ENCODE measurements at places on chromosomes 4 and X.

- DNase-seq, result no peak
Measured at GRCh38 chr4:20683766-20684165, 16.5 kb upstream of the PACRGL start.

- DNase-seq, result no peak
Measured at GRCh38 chr4:185567381-185568376, 32.4 kb upstream of the PDLIM3 start.

- no peak for DNase-seq
Measured at GRCh38 chrX:39260965-39261364, 459.7 kb downstream of the MID1IP1 start.

DNA sequence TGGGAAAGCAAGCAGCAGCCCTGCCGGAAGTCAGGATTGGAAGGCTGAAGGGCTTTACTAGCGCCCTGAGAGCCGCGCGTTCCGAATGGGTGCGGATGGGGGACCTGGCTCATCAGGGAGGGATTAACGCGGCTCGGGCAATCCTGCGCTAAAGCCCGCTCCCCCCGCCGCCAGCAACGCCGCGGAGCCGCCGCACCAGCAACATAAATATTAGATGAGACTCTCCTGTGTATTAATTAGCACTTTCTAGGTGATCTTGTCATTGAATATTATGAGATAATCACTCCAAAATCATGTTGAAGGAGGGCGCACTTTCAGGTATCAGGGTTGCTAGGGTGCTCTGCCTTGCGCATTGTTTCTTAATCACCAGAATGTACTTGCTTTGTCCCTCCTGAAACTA lies 357.2 kb upstream of the FAM241A start:
- peak; percentile 83 for DNase-seq

DNA sequence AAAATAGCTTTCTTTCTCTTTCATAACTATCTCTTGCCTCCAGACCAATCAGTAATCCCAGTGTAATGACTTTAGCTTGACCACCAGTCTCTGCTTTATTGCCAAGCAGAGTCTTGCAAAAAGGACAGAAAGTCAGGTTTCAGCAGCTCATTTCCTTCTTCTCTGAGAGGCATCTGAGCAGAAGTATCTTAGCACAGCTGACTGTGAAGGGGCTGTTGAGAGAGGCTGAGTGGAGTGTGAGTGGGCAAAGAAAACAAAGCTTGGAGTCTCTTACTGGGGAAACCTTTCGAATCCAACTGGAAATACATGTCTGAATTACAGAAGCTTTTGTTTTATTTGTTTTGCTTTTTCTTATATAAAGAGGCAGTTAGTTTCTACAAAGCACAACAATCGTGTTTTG lies 170.3 kb upstream of the IGFBP7 start:
- DNase-seq, result no peak

- DNase-seq, result no peak
Measured at GRCh38 chrX:20521222-20521621, 254.5 kb upstream of the RPS6KA3 start.

DNA sequence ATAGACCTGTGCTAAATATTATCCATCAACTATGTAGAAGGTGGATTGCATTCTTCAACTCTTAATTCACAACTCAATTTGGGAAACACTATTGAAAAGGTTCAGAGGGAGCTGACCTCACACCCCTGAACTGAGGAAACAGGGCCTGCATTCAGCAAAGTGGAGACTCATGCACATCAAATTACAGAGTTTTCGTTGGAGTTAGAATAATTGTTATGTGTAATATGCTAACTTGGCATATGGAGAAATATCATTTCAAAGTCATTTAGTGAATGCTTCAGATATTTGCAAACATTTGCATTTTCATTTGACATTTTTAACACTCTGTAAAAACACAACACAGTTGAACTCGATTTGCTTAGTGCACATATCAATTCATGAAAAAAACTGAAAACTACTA lies 1102.8 kb upstream of the INTU start:
- no peak for DNase-seq

- no peak for DNase-seq
Measured at GRCh38 chrX:10288373-10288975, 131.7 kb downstream of the CLCN4 start.

- no peak for DNase-seq
Measured at GRCh38 chrX:96407501-96407900, 277.1 kb upstream of the DIAPH2 start.

- no peak for DNase-seq
Measured at GRCh38 chr4:80085081-80085480, 12.1 kb upstream of the ANTXR2 start.

DNA sequence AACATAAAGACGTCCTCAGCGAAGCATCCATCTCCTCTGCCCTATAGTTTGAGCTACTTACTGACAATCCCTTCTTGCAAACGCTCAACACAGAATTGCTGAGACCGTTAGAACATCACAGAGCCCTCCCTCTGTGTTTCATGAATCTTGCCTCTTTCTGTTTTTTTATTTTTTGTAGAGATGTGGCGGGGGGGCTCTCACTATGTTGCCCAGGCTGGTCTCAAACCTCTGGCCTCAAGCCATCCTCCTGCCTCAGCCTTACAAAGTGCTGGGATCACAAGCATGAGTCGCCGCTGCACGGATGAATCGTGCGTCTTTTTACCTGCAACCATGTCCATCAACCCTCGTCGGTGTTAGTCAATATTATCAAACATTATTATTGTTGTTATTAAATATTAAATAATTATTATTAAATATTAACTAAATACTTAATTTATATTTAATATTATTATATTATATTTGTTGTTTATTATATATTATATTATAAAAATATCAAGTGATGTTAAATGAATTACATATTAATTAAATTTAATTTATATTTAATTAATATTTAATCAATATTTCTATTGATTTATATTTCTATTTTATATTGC lies 200.7 kb downstream of the CRLF2 start:
- no peak for DNase-seq

GRCh38 chrX:88603237-88603636 lies 143.8 kb upstream of the CPXCR1 start:
- no peak for DNase-seq

DNA sequence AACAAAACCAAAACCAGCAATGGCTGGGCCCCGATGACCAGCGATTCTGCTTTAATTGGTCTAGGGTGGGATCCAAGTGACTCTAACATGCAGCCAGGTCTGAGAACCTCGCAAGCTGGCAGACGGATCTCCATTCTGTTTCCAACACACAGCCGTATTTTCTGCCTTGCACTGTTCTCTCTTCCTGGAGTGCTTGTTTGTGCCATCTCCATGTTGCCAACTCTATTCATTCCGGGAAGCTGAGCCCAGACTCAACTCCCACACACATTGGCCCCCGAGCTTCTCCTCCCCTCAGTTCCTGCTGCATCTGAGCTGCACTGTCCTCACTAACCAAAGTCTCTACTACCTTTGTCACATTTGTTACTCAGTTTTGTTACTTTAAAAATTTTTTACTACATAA lies 35.6 kb downstream of the GEMIN8 start:
- no peak for DNase-seq

DNA sequence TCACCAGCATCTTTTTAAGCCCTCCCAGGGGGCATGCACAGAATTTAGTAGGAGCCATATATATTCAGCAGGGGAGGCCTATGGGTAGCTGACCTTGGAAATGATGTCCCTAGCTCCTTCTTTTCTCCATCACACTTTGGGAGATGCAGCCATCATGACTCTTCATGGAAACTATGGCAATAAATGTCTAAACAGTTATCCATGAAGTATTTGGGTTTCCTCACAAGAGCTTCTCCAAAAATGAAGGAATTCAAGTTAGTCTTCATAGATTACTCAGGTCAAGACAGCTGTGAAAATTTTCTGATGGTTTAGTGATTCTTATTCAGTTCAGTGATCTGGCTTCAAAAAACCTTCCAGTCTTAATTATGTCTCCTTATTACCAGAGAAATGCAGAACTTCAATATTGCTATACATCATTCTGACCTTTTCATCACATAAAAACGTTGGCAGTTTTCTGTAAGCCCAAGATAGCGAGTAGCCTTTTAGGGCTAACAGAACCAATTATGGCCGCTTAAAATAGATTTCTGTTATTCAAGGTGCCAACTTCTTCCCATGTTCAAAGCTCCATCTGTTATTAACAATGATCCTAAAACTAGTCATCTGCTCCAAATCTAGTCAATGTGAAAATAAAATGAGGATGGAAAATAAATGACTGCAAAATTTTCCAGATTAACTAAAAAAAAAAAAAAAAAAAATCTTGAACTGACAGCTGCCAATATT lies 52.5 kb downstream of the TMEM156 start:
- no peak for DNase-seq
